ENCODE measurements at places on chromosomes 12 and 14.

GRCh38 chr12:23533699-23534098 lies 415.8 kb downstream of the SOX5 start:
- H3K4me3 ChIP-seq: no peak overlapping the region
- peaks cover 2% of the 10 kb centered on the region for H3K27me3 ChIP-seq
- H3K36me3 ChIP-seq: no peaks in the 10 kb centered on the region
- H3K27ac ChIP-seq: no peak overlapping the region
- DNase-seq: no peak

DNA sequence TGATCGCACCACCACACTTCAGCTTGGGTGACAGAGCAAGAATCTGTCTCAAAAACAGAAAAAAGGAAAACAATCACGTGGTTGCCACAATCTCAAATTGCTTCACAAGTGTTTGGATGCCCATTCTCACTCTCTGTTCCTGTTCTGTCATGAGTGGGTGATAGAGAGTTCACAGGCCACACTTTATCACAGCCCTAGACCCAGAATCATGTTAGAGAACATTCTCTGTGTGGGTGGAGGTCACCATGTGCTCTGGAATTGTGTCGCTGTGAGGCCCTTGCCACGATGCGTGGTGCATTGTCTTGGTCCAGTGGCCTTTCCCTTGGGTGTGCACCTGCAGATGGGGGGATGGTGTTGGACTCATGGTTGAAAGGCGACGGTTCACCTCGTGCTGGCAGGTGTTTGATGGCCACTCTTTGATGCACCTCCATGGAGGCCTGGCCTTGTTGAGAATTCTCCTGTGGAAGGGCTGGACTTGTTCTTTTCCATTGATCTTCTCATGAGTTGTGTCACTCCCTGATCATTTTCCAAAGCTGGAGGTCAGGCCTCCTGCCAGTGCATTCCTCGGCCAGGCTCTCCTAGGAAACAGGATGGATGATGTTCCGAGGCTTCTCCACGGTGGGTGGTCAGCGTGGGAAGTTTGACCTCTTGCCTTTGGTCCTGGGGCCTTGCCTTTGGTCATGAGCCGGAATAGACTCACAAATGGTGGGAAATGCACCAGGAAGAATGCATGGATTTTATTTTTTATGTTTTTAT lies 91.9 kb downstream of the SLC24A4 start:
- H3K36me3 ChIP-seq: peaks cover 15% of the 10 kb centered on the region
- peaks cover 5% of the 10 kb centered on the region for H3K27me3 ChIP-seq
- H3K4me3 ChIP-seq: no peak overlapping the region

DNA sequence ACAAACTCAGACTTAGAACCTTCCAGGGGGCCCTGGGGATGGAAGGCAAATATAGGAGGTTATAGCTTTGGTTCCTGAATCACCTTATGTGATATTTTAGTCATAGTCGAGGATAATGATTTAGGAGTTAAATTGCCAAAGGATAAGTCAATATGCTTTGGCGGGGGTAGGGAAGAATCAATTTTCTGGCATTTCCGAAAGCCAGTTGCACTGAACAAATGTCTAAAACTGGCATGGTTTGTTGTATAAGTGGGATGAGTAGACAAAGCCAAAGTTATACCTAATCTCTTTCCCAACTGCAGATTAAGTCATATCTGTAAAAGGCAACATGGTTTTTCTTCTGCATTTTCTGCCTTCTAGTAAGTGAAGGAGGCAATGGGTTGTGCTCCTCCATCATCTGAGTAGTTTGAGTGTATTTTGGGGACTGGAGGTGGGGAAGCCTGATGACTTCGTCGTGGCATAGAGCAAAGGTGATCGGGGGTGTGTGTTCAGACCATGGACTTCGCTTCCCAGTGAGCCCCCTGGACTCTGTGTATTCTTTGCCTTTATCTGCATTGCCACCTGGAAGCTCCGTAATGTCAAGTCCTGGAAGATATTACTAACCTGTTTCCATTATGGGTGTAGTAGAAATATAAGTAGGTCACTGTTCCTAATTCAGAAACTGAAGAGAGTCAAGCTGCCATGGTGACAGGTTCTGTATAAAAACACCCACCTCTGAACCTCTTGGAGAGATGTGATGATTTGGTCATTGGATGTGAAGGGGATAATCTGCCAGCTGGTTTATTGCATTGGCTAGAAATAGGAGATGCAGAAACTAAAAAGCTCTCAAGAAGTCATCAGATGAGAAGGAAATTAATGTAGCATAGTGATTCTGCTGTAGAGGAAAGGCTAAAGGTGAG lies 24.5 kb downstream of the PPFIBP1 start:
- no peaks in the 10 kb centered on the region for H3K27me3 ChIP-seq
- no peaks in the 10 kb centered on the region for H3K36me3 ChIP-seq
- H3K4me1 ChIP-seq: peaks cover 14% of the 10 kb centered on the region
- no peak for DNase-seq

GRCh38 chr12:76685246-76685678 lies 78.7 kb upstream of the ZDHHC17 start:
- no peaks in the 10 kb centered on the region for H3K27me3 ChIP-seq
- peak; percentile 22 for DNase-seq
- peaks cover 5% of the 10 kb centered on the region for H3K4me1 ChIP-seq

DNA sequence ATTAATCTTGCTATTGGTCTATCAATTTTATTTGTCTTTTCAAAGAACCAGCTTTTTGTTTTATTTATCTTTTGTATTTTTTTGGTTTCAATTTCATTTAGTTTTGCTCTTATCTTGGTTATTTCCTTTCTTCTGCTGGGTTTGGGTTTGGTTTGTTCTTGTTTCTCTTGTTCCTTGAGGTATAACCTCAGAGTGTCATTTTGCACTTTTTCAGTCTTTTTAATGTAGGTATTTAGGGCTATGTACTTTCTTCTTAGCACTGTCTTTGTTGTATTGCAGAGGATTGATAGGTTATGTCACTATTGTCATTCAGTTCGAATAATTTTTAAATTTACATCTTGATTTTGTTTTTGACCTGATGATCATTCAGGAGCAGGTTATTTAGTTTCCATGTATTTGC lies 92.7 kb upstream of the DCD start:
- H3K27ac ChIP-seq: peak overlapping the region; percentile 31
- no peaks in the 10 kb centered on the region for H3K4me1 ChIP-seq
- peaks cover 3% of the 10 kb centered on the region for H3K27me3 ChIP-seq
- H3K36me3 ChIP-seq: peaks cover 12% of the 10 kb centered on the region

GRCh38 chr12:112166051-112167015 lies 41.0 kb downstream of the TRAFD1 start:
- H3K4me1 ChIP-seq: no peaks in the 10 kb centered on the region
- H3K27me3 ChIP-seq: peaks cover 13% of the 10 kb centered on the region
- H3K4me3 ChIP-seq: no peak overlapping the region
- H3K36me3 ChIP-seq: peaks cover 12% of the 10 kb centered on the region

DNA sequence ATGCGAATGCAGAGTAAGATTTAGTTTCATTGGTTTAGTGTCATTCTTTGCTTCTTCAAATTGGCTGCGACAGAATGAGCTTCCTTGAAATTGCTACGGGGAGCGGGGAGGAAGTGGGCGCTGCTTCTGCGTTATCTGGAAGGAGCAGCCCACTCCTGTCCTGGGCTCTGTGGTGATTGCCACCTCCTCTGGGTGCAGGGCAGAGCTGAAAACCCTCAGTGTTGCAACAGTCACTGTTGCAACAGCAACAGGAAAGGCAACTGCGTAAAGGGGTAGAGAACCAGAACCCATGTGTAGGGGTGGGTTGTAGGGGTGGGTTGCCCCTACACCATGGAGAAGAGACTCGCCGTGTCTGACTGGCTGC lies 57.7 kb downstream of the MAX start:
- no peak for DNase-seq
- H3K27me3 ChIP-seq: peaks cover 2% of the 10 kb centered on the region
- H3K4me3 ChIP-seq: no peak overlapping the region
- H3K27ac ChIP-seq: no peak overlapping the region

- no peak for DNase-seq
- H3K27ac ChIP-seq: no peak overlapping the region
- H3K4me1 ChIP-seq: peaks cover 4% of the 10 kb centered on the region
These were observed 58.3 kb downstream of the CALM1 start for GRCh38 chr14:90455100-90455571.

DNA sequence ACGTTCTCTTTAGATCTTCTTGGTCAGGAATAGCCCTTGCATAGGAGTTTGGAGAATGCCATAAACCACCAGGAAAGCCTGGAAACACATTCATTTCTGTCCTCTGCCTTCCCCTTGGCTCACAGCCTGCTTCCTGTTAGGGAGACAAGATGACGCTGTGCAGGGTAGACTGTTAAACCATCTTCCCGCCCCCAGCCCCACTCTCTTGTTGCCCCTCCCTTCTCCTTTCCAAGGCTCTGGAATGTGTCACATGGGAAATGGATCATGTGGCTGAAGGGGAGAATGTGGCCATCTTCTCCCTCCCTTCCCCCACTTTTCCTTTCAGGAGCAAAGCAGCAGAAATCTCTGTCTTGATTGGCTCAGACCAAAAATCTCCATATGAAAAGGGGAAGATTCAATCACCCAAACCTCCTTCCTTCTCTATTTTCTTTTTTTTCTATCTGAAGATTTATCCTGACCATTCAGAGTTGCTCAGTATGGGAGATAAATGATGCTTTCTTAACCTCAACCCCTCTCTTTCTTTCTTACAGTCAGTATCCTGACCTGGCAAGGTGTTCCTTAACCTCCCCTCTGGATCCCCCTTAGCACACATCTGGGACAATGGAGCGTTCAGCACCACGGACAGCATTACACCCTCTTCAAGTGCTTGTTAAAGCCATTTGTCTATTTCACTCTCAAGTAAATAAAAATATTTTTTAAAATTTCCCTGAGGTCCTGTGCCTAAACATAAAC lies 11.4 kb downstream of the GPR19 start:
- peak overlapping the region; percentile 96 for H3K4me3 ChIP-seq
- H3K27me3 ChIP-seq: peaks cover 8% of the 10 kb centered on the region
- H3K27ac ChIP-seq: peak overlapping the region; percentile 95
- no peaks in the 10 kb centered on the region for H3K36me3 ChIP-seq
- DNase-seq: peak; percentile 75

GRCh38 chr14:63912286-63912685 lies 59.5 kb downstream of the SYNE2 start:
- H3K4me3 ChIP-seq: no peak overlapping the region
- no peaks in the 10 kb centered on the region for H3K27me3 ChIP-seq
- peaks cover 9% of the 10 kb centered on the region for H3K4me1 ChIP-seq
- H3K27ac ChIP-seq: no peak overlapping the region
- H3K36me3 ChIP-seq: no peaks in the 10 kb centered on the region

- peaks cover 7% of the 10 kb centered on the region for H3K4me1 ChIP-seq
- DNase-seq: no peak
These were observed 56.1 kb upstream of the MAP1LC3B2 start for GRCh38 chr12:116502989-116503496.

DNA sequence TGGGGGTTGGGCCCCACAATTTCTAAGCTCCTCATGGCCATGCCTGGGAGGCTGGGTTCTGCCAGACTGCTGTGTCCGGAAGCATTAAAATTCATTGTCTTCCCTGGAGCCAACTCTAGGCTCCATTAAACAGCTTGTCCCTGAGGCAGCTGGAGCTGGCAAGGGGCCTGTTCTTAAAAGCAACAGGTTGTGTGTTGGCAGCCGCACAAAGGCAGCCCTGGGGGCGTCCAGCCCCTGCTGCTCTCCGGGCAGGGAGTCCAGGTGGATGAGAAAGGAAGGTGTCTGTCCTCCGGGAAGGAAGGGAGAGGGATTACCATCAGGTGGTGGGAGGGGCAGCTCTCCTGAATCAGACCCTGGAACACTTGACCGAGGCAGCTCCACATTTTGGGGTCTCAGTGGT lies 98.9 kb downstream of the CHST11 start:
- no peaks in the 10 kb centered on the region for H3K4me1 ChIP-seq
- no peak for DNase-seq
- H3K36me3 ChIP-seq: peaks cover 12% of the 10 kb centered on the region
- H3K4me3 ChIP-seq: no peak overlapping the region

DNA sequence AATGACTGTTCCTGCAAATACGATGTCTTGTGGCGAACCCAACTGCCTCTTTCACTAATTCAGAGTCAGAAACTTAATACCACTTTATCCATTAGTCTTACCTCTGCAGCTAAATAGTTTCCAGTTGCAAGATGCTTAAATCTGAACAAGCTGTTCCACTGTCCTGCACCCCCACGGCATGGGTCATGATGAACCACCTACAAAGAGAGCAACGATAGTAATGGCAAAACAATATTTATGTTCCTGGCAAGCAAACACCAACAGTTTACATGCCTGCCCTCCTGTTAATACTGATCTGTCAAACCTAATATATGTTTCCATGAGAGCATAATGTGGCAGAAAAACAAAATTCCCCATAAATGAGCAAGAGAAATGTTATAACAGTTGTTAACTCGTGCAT lies 121.9 kb downstream of the ITPR2 start:
- H3K4me3 ChIP-seq: no peak overlapping the region
- no peak for DNase-seq
- H3K27me3 ChIP-seq: no peaks in the 10 kb centered on the region

DNA sequence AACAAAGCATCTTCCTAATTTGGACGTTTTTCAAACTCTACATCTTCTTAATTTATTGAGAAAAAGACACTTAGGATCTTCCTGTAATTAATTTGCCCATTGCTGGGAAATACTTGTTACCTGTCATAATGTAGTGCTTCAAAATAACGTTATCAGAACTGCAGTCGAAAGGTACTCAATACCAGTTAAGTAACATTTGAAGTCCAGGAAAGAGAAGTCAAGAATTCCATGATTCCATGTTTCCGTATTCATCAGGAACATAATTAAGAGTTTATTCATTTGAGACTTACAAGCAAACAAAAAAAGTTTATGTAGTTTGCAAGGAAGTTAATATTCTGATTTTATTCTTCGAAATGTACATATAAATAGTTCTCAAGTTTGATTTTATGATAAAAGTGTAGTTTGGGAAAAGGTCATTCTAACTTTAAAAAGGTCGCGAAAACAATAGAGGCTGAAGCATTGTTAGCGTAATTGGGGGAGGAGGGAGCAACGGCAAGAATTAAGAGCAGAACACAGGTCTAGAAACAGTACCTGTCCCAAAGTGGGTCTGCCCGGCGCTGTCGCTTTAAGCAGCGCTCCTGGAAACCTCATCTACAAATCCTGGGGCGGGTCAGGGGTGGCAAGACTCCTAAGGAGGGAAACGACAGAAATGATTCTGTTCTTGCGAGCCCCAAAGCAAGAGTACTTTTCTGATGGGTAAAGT lies 1.2 kb upstream of the KCNMB4 start:
- H3K4me1 ChIP-seq: peaks cover 8% of the 10 kb centered on the region
- H3K36me3 ChIP-seq: peaks cover 4% of the 10 kb centered on the region
- H3K4me3 ChIP-seq: peak overlapping the region; percentile 86

DNA sequence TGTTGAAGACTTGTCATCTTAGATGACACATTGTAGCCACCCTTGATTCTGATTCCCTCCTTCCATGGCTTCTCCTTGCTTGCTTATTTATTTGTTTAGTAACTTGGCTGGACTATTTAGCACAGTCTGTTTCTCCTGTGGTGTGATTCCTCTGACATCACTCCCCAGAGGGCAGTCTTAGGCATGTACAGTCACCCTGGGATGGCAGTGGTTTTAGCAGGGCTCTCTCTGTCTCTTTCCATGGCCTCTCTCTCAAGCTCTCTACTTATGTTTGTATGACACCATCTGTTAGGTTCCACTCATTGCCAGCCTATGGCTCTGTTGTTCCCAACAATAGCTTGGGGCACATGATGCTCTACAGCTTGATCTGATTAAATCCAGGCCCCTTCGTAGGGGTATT lies 158.3 kb downstream of the ADGRD1 start:
- DNase-seq: no peak
- H3K36me3 ChIP-seq: no peaks in the 10 kb centered on the region
- H3K27ac ChIP-seq: peak overlapping the region; percentile 24
- H3K4me3 ChIP-seq: no peak overlapping the region
